ENCODE measurements at places on chromosomes 7 and 10. TPM values are rescaled to one million over a fixed set of nuclear protein-coding genes. Genes with fewer than 3 reads are reported as not detected.
A peak's percentile ranks its signal among the peaks of the same experiment; 100 is the strongest.

ABCB4 gene
- 0.41 TPM for total RNA-seq

TACC2 gene
- 236 TPM for total RNA-seq

CTAGE8 gene
- 4.9 TPM for total RNA-seq

IGFBP1 gene
- not detected for total RNA-seq

TUBAL3 gene
- total RNA-seq, result not detected

TCERG1L gene
- not detected for total RNA-seq

ACHE gene
- 2.9 TPM for total RNA-seq

PDE6C gene
- not detected for total RNA-seq

PHTF2 gene
- 14.4 TPM for total RNA-seq

GRCh38 chr7:8134089-8134733 is 127.8 kb downstream of the ICA1 start:
- no peaks in the 10 kb centered on the region for H3K4me1 ChIP-seq
- no peaks in the 10 kb centered on the region for H3K27me3 ChIP-seq
- no peak for DNase-seq

- no peaks in the 10 kb centered on the region for H3K4me1 ChIP-seq
- peak overlapping the region; percentile 19 for H3K4me3 ChIP-seq
- H3K36me3 ChIP-seq, result no peaks in the 10 kb centered on the region
- no peak overlapping the region for H3K27ac ChIP-seq
- no peaks in the 10 kb centered on the region for H3K27me3 ChIP-seq
- DNase-seq, result no peak
Observed at GRCh38 chr10:75592791-75593643, 161.6 kb downstream of the LRMDA start.

DNA sequence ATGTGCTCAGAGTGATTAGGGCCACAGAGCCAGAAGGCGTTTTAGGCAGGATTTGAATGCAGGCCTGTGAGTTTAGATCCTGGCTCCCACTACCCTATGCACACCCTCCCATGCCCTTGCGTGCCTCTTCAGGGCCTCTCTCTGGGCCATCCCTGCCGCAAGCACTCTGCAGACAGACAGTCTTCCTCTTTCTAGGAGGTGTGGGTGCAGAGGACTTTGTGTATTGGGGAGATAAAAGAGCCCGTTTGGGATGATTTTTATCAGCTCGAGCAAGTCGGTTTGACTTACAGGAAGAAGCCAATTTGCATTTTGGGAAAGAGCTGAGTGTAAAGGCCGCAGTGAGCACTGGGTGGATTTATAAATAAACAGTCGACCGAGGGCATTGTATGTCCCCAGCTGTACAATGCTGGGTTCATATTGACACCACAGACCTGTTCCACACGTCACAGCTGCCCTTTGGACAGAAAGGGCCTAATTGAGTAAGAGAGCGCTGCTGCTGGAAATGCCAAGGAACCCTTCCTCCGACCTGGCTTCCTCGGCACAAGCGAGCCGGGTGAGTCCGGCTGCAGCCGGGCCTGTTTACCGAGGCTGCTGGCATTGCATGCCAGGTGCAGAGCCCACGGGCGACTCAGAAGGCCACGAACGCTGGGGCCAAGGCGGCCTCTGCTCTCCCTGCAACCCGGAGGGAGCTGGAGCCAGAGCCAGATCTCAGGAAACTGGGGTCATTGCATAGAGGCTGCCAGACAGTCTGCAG is 25.1 kb downstream of the ZMIZ1 start:
- no peaks in the 10 kb centered on the region for H3K36me3 ChIP-seq
- H3K4me1 ChIP-seq, result peaks cover 83% of the 10 kb centered on the region
- no peak for DNase-seq
- H3K4me3 ChIP-seq, result no peak overlapping the region
- no peaks in the 10 kb centered on the region for H3K27me3 ChIP-seq

DNA sequence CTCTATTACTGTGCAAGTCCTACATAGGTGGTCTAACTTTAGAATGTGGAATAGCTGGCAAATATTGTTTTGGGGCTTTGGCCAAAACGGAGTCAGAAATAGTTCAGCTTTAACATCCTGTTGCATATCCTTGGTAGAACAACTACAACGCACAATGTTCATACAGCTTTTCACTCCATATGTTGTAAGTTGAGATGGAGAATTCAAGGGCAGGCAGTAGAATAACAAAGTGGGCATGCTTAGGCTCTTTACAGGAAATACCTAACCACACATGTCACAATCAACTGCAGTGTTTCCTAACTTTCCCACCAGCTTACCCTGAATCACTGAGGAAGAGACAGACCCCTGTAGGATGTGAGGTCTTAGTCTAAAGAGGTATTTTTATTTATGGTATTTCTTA is 122.3 kb downstream of the PPP1R3A start:
- no peak overlapping the region for H3K27ac ChIP-seq
- no peak for DNase-seq
- no peak overlapping the region for H3K4me3 ChIP-seq
- no peaks in the 10 kb centered on the region for H3K4me1 ChIP-seq
- H3K27me3 ChIP-seq, result no peaks in the 10 kb centered on the region

DNA sequence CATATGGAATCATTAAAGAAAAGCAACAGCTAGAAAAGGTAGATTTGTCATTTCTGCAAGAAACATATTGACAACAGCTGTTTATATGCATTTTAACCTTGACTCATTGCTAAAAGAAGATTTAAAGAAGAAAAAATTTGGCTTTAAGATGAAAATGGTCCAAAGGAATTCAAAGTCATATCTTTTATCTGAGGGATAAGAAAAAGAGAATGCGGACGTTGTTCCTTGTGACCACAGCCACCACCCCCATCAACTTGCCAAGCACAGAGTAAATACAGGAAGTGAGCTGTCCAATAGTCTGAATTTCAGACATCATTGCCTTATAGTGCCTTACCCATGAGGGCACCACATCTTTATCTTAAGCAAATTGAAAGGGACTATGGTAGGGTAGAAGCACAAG is 7.3 kb upstream of the CRPPA start:
- no peaks in the 10 kb centered on the region for H3K27me3 ChIP-seq
- no peak for DNase-seq
- H3K36me3 ChIP-seq, result no peaks in the 10 kb centered on the region

GRCh38 chr10:128485701-128486235 is 359.5 kb upstream of the MKI67 start:
- no peaks in the 10 kb centered on the region for H3K4me1 ChIP-seq
- H3K27me3 ChIP-seq, result no peaks in the 10 kb centered on the region
- H3K4me3 ChIP-seq, result no peak overlapping the region

DNA sequence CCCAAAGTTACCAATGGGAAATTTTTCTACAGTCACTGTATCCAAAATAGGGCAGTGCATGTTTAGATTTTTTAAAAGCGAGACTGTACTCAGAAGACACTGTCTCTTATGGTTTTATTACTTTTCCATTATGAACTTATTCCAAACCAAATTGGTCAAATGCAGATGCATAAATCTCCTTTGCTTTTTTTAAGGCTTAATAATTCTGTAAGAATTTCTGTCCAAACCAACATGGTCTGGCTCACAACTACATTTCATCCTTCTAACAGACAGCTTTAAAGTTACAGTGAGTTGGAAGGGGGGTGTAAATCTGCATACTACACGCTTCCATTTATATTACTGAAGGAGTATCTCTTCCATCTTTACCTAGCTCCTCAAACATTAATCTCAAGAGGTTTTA is 199.2 kb downstream of the SLC25A13 start:
- H3K36me3 ChIP-seq, result peaks cover 26% of the 10 kb centered on the region
- no peak for DNase-seq
- no peak overlapping the region for H3K4me3 ChIP-seq
- H3K27me3 ChIP-seq, result no peaks in the 10 kb centered on the region
- H3K27ac ChIP-seq, result no peak overlapping the region

DNA sequence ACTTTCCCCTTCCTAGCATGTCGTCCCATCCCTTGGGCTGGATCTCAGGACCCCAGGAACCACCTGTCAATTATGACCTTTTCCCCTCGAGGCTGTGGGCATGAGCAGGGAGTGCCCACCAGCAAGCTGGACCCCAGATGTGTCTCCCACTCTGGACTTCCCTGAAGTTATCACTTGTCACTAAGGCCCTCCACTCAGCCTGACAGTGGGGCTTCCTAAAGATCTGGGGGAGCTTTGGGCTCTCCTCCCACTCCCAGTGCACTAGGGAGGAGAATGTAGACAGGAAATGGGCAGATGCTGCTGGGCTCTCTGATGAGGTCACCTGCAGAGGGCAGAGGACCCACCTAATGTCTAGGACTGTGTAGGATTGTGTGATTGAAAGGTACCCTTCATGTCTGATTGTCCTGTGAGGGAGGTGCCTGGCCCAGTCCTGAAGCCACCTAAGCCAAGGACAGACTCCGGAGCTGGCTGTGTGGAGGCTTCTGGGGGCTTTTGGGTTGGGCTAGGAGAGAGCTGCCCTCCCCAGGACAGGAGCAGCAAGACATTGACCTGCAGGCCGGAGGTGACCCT is 18.7 kb downstream of the MYO1G start:
- peak; percentile 36 for DNase-seq
- no peak overlapping the region for H3K4me3 ChIP-seq
- no peaks in the 10 kb centered on the region for H3K36me3 ChIP-seq

DNA sequence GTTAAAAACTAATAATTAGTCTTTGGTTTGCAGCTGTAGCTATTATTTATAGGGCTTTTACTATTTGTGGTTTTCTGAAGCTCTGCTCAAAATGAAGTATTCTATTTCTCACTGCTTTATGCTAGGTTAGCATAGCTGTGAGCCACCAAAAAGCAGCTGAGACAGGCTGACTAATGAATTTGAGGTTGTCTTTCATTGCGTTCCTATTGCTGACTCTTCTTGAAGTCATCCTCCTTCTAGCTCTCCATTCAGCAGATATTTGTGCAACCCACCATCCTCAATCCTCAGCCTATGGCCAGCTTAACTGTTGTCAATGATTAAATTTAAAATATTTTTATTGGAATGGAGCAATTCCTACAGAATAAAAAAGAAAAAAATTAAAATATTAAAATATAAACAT is 2.1 kb upstream of the RALA start:
- no peaks in the 10 kb centered on the region for H3K27me3 ChIP-seq
- H3K4me1 ChIP-seq, result peaks cover 16% of the 10 kb centered on the region
- no peak for DNase-seq
- H3K4me3 ChIP-seq, result no peak overlapping the region
- no peaks in the 10 kb centered on the region for H3K36me3 ChIP-seq

- H3K27ac ChIP-seq, result no peak overlapping the region
- peaks cover 66% of the 10 kb centered on the region for H3K36me3 ChIP-seq
- no peaks in the 10 kb centered on the region for H3K27me3 ChIP-seq
- H3K4me3 ChIP-seq, result no peak overlapping the region
Observed at GRCh38 chr10:6232846-6233724, 30.4 kb downstream of the PFKFB3 start.

DNA sequence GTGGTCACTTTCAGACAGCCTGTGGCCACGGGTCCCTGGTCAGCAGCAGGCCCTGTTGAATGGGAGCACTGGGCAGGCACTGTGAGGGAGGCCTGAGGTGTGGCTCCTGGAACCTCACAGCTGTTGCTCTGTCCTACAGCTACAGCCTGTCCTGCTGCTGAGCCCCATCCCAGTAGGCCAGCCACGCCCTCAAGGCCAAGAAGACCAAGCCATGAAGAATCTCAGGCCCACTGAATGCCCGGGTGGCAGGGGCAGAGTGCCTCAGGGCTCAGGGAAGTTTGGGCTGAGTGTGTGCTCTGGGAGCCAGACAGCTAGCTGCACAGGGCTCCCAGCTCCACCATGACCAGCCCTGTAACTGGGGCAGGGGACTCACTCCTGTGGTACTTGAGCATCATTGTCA is 363.5 kb upstream of the NUPR2 start:
- no peaks in the 10 kb centered on the region for H3K36me3 ChIP-seq
- no peaks in the 10 kb centered on the region for H3K4me1 ChIP-seq

- no peaks in the 10 kb centered on the region for H3K27me3 ChIP-seq
- no peaks in the 10 kb centered on the region for H3K4me1 ChIP-seq
- H3K36me3 ChIP-seq, result peaks cover 39% of the 10 kb centered on the region
- no peak overlapping the region for H3K27ac ChIP-seq
- H3K4me3 ChIP-seq, result no peak overlapping the region
Observed at GRCh38 chr7:21908746-21909145, 37.0 kb downstream of the CDCA7L start.

DNA sequence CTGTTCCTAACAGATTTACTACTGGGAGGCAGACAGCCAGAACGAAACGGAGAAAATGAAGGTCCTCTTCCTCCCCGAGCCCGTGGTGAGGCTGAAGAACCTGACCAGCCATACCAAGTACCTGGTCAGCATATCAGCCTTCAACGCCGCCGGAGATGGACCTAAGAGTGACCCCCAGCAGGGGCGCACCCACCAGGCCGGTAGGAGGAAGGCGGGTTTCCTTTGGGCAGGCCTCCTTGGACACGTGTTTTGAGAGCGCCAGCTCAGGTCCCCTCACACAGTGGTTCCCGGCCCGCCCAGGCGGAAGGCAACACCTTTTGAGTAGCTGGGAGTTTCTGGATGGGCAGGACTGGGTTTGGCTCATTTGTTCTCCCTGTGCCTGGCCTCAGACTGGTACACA is 474.0 kb upstream of the FOXK1 start:
- DNase-seq, result peak; percentile 51
- no peak overlapping the region for H3K4me3 ChIP-seq
- H3K27ac ChIP-seq, result no peak overlapping the region
- no peaks in the 10 kb centered on the region for H3K4me1 ChIP-seq

GRCh38 chr10:43380610-43381222 is 9.3 kb downstream of the FXYD4 start:
- no peaks in the 10 kb centered on the region for H3K27me3 ChIP-seq
- DNase-seq, result no peak
- peaks cover 11% of the 10 kb centered on the region for H3K36me3 ChIP-seq
- no peak overlapping the region for H3K4me3 ChIP-seq

GRCh38 chr7:28199021-28199510 is 18.5 kb upstream of the JAZF1 start:
- no peaks in the 10 kb centered on the region for H3K27me3 ChIP-seq

GRCh38 chr10:30436191-30436611 is 2.2 kb downstream of the MAP3K8 start:
- peak overlapping the region; percentile 89 for H3K4me3 ChIP-seq
- H3K27ac ChIP-seq, result peak overlapping the region; percentile 99
- H3K4me1 ChIP-seq, result peaks cover 54% of the 10 kb centered on the region
- H3K27me3 ChIP-seq, result no peaks in the 10 kb centered on the region
- H3K36me3 ChIP-seq, result peaks cover 43% of the 10 kb centered on the region
- DNase-seq, result no peak

- DNase-seq, result no peak
- no peak overlapping the region for H3K4me3 ChIP-seq
Observed at GRCh38 chr10:132245056-132245455, 58.3 kb downstream of the DPYSL4 start.
